ENCODE measurements at places on chromosomes 11 and 22.

- DNase-seq = no peak
Measured at GRCh38 chr11:120527111-120527761, 15.7 kb downstream of the GRIK4 start.

DNA sequence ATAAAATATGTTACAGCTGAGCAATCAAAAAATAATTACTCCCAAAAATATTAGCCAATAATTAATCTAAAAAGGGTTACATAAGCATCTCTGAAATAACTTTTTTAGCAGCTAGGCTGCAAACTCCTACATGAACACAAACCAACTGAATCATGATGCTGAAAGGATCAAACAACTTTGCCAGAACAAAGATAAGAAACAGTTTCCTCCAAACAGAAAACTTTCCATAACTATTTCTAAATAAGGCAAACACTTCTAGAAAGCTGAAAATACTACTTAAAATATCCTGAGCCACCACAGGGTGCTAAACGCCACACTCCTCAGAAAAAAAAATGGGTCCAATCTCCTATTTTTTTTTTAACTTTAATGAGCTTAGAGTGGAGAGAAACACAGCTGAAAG, 68.6 kb upstream of the ARHGAP32 start:
- DNase-seq = no peak

DNA sequence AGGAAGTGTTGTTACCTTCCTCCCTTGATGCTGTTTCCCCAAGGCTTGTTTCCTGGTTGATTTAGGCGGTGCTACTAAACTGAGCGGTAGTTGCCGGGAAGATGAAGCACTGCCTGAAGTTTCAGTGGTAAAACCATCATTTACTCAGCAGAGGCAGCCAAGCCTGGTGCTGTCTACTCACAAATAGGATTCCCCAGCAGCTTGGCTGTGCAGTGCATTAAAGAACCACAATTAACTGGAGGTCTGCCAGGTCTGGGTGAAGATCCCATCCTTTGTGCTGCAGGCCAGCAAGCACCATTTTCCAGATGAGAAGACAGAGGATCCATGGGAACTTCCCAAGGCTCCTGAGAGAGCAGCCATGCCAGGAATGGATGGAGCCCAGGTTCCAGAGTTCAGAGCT, 231.9 kb upstream of the E2F8 start:
- no peak for DNase-seq

GRCh38 chr11:117984476-117984875, 1.7 kb upstream of the IL10RA start:
- no peak for DNase-seq

DNA sequence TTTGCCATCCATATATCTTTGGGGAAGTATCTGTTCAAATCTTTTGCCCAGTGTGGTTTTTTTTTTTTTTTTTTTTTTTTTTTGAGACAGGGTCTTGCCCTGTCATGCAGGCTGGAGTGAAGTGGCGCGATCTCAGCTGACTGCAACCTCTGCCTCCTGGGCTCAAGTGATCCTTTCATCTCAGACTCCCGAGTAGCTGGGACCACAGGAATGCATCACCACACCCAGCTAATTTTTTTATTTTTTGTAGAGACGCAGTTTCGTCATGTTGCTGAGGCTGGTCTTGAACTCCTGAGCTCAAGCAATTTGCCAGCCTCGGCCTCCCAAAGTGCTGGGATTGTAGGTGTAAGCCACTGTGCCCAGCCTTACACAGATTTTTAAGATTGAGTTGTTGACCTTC, 4.8 kb upstream of the FAM118A start:
- no peak for DNase-seq

- DNase-seq = no peak
Measured at GRCh38 chr11:69635804-69636511, 5.0 kb upstream of the CCND1 start.

GRCh38 chr22:33524511-33525260, 395.6 kb downstream of the LARGE1 start:
- no peak for DNase-seq

GRCh38 chr11:117814204-117814765, 10.3 kb downstream of the FXYD2 start:
- DNase-seq = no peak

DNA sequence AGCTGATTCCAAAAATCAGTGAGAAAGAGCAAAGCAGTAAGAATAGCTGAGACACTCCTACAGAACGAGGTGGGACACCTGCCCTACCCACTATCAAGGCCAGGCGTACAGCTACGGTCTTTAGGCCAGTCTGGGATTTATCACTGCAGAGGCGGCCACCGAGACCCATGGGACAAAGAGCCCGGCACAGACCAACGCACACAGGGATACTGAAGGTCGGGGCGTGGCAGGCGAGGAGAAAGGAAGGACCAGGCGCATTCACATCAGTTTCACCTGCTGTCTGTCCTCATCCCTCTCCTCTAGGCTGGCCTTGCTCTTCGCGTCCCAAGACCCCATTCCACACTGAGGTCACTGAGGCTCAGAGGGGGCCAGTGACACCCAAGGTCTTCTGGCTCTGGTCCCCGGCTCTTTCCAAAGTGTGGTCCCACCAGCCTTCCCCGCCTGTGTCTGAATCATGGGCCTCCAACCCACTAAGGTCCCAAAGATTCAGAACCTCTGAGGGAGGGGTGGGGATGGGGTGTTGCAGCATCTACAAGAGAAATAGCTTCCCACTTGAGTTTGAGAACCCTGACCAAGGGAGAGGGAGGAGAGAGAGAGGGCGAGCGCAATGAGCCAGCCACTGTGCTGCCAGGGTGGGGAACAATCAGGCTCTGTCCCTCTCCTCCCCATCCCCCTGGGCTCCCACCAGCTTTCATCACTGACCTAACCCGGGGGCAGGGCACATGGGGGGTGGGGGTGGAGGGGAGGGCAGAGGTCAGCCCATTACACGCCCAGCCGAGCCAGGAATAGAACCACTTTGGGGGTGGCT, 7.2 kb upstream of the PICK1 start:
- DNase-seq = no peak

GRCh38 chr11:35247428-35247827, 108.5 kb downstream of the CD44 start:
- DNase-seq = no peak

DNA sequence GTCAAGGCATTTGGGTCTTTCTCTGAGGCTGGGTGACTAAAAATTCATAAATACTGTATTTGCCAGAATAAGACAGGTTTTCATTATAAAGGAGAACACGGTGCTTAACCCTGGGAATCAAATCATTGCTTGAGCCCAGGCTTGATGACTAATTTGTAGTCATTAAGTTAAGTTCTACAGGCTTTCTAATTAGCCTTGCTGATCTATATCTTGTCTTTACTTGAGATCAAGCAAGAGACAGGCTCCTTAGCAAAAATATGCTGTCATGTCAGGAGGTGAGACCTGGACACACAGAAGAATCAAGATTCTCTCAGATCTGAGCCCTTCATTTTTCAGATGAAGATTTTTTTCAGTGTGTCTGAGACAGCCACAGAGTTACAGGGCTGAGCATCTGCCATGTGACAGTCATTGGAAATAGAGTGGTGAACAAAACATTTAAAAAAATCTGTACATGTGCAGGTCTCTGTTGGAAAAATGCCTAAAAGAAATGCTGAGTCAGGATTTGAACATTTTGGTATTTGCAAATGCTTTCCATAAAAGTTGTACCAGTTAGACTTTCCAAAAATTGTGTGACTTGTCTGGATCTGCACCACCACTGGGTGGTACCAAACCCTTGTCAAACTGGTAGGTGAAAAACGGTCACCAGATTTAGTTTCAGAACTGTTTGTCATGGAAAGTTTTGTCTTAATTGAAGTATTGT, 14.6 kb downstream of the ACAT1 start:
- DNase-seq = no peak

DNA sequence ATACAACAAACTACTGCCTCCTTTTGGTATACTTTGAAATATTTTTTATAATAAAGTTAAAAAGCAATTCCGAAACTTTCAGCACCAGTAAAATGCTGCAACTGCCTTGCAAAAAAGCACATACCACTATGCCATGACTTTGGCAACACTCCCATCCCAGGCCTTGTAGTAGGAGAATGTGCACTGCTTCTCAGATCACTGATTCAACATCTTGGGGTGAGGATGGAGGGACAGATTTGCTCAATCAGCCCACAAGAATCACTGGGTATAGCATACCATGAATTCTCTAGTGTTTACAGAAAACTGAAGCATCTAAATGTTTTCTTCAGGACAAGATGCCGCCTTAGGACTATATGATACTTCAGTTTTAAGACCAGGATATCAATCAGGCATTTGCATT, 14.9 kb downstream of the EIF4ENIF1 start:
- DNase-seq = no peak
